Mammary epithelial cell (primary cell): ENCODE measurements at places on chromosomes 7 and 10. TPM values are rescaled to one million over a fixed set of nuclear protein-coding genes. Genes with fewer than 3 reads are reported as not detected.

Gene COL13A1
- total RNA-seq: 1.3 TPM

Gene EPDR1
- total RNA-seq: 41.2 TPM

Gene GLCCI1
- 7.0 TPM for total RNA-seq

DNA sequence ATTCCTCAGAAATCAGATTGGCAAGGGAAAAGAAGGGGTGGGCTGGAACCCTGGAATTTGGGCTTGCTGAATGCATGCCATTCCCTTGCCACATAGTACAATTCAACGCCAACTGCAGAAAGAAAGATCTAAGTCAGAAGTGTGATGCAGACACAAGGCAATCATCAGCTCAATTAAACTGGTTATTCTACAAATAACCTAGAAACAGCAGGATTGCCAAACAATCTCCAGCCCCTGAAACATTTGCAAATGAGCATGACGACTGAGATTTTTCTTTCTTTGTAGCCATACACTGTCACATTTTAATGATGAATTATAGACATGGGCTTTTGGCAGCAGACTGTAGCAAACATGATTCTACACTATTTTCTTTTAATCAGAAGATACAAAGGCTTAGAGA is 16.5 kb upstream of the CREB5 start:
- no peak for DNase-seq

DNA sequence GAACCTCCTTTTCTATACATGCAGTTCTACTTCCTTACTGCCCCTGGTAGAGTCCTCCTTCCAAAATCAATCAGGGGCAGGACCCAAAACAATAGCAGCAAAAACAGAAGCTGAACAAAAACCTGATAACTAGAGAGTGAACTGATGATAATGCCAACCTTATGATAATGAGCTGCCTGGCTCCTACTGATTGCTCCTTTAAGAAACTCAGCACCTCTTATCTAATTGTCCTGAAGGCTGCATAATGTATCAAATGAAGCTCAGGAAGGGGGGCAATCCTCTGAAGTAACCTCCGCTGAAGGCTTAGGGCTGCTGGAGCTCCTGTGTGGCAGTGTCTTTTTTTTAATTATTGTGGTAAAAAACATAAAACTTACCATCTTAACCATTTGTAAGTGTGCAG is 257.0 kb downstream of the PHTF2 start:
- DNase-seq: no peak
